Endothelial cell of umbilical vein (primary cell): ENCODE measurements at places on chromosomes 2 and 18. TPM values are rescaled to one million over a fixed set of nuclear protein-coding genes. Genes with fewer than 3 reads are reported as not detected.

GRCh38 chr2:201444746-201445465 is 6.4 kb downstream of the TRAK2 start:
- no peaks in the 10 kb centered on the region for H3K4me1 ChIP-seq
- H3K27ac ChIP-seq = no peak overlapping the region
- no peaks in the 10 kb centered on the region for H3K36me3 ChIP-seq

DNA sequence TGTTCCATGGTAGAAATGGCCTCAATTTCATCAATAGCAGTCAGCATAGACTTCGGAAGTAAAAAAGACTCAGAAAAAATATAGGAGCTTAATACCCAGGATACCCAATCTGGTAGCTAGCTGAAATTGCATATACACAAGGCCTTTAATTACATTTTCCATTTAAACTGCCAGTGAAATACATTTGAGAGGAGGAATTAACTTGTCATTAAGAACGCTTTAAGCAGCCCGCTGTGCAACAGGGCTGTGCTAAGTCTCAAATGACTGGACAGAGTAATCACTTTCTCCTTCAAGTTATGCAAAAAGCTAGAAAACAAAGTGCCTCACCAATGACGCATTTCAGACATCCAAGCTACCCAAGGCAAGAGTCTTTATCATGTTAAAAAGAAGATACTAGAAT is 558.8 kb downstream of the MBD2 start:
- H3K4me1 ChIP-seq = no peaks in the 10 kb centered on the region
- H3K4me3 ChIP-seq = no peak overlapping the region
- no peak for DNase-seq
- no peak overlapping the region for H3K27ac ChIP-seq
- H3K36me3 ChIP-seq = no peaks in the 10 kb centered on the region

DNA sequence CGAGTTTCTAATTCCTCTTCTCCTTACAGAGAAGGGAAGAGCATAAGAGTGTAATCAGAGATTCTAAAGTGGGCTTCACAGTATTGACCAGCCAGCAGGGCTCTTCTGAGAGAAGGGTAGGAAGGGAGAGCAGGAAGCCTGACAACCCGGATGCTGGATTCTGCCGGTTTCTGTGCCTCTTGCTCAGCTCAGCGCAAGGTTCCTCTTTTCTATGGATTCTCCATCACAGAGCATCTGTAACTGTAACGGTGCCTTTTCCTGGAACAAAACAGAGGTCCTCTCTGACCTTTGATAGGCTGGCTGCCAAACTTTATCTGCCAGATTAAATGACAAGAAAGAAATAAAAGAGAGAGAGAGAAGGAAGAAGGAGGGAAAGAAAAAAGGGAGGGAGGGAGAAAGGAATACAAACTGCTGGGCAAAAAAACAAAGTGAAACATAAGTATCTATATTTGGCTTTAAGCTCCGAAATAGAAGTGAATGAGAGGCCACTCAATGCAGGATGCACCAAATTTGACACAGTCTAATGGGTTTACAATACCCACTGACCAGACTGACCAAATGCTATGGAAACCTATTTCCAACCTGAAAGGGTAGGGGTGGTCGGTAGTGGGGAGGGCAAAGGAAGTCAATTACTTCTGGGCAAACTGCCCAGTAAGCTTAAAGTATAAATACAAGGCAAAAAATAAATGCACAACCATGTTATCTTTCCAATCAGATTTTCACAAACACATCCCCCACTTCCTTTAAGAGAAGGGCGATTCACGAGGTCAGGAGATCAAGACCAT is 59.2 kb downstream of the PIEZO2 start:
- DNase-seq = peak; percentile 42
- no peak overlapping the region for H3K4me3 ChIP-seq
- no peaks in the 10 kb centered on the region for H3K36me3 ChIP-seq
- no peak overlapping the region for H3K27ac ChIP-seq
- H3K27me3 ChIP-seq = peaks cover 4% of the 10 kb centered on the region

DNA sequence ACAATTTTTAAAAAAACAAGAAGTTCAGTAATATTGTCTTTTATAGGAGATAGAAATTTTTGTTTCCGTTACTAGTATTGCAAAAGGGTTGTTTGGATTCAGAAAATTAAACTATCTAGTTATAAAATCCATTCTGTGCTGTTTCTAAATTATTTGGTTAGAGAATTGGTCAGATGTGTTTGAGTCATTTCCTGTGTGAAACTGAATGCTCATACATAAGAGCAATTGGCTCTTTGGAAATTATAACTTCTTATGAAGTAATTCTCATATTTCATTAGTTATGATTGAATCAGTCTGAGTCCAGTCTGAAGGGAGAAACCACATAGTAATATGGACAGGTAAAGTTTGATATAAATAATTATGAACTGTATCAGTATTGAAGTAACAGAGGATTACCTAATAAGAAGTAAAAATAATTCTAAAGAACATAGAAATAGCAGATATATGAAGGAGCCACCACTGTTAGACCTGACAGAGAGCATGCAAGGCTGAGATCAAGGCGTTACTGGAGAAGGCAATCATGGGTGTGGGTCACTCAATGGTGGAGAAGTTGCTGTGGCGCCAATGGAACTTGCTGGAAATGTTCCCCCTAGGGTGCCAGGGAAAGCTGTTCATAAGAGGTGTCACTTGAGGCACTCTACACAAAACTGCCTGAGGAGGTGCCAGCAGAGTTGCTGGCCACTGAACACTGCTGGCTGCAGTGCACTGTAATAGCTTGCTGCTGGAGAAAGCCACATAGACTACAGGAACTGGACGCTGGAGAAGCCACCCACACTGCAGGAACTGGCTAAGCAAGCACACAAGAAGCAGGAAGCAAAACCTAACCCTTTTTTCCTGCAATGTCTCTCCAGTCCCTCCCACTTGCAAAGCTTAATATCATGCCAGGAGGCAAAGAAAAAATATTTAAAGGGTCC is 18.0 kb upstream of the FAP start:
- H3K27me3 ChIP-seq = no peaks in the 10 kb centered on the region
- H3K4me3 ChIP-seq = no peak overlapping the region
- peaks cover 14% of the 10 kb centered on the region for H3K4me1 ChIP-seq

GRCh38 chr2:216701544-216701943 is 6.2 kb upstream of the IGFBP5 start:
- no peaks in the 10 kb centered on the region for H3K4me1 ChIP-seq
- H3K36me3 ChIP-seq = no peaks in the 10 kb centered on the region
- DNase-seq = no peak
- H3K27me3 ChIP-seq = peaks cover 32% of the 10 kb centered on the region
- no peak overlapping the region for H3K4me3 ChIP-seq

DNA sequence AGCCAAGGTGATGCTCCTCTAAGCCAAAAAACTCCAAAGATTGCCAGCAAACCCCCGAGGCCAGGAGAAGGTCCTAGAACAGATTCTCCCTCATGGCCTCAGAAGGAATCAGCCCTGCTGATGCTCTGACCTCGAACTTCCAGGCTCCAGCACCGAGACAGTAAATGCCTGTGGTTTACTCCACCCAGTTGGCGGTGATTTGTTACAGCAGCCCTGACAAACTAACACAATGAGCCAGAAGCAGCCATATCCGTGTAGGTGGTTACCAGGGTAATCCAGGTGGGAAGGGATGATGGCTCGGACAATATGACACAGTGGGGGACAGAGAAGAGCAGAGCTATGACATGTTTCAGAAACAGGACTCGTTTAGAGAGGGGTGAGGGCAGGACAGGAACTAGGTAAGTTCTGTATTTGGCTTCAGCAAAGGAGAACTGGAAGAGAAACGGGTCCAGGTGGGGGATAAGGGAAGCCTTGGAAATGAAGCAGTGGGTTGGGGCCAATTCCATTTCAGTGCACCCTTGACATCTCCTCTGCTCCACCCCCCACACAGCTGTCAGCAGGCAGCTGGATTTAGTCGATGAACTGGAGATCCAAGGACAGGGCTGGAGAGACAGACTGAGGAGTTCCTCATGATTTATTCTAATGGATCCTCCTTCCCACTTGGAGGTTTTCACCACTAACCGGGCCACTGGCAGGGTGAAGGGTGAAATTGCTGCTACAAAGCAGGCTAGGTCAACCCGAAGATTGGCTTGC is 179.7 kb upstream of the SH3BP4 start:
- H3K27me3 ChIP-seq = peaks cover 5% of the 10 kb centered on the region
- no peaks in the 10 kb centered on the region for H3K36me3 ChIP-seq
- DNase-seq = no peak
- H3K4me3 ChIP-seq = no peak overlapping the region

- no peak overlapping the region for H3K4me3 ChIP-seq
- no peaks in the 10 kb centered on the region for H3K27me3 ChIP-seq
- no peaks in the 10 kb centered on the region for H3K4me1 ChIP-seq
- no peak for DNase-seq
- no peaks in the 10 kb centered on the region for H3K36me3 ChIP-seq
Observed at GRCh38 chr2:199535445-199536177, 77.9 kb upstream of the SATB2 start.

GRCh38 chr2:158127380-158127804 is 25.7 kb downstream of the UPP2 start:
- H3K27me3 ChIP-seq = no peaks in the 10 kb centered on the region
- DNase-seq = no peak
- H3K4me1 ChIP-seq = no peaks in the 10 kb centered on the region
- H3K36me3 ChIP-seq = no peaks in the 10 kb centered on the region

DNA sequence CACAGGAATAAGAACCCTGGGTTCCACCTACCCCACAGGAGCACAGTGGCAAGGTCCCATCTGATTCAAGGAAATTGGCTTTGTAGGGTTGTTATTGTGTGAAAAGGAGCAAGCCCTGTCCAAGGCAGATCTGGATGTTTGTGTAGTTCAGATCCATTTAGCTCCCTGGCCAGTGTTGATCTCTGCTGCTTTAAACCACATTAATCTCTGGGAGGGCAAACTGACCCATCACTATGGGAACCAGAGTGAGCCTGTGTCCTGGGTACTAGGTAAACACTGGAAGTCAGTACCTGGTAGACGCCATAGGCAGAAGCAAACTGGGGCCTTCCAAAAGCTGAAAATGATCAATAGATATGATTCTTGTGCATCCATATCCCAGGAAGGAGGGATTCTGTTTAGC is 271.5 kb upstream of the EPAS1 start:
- no peak overlapping the region for H3K27ac ChIP-seq
- H3K27me3 ChIP-seq = no peaks in the 10 kb centered on the region
- H3K36me3 ChIP-seq = no peaks in the 10 kb centered on the region
- H3K4me1 ChIP-seq = peaks cover 25% of the 10 kb centered on the region
- DNase-seq = no peak
- H3K4me3 ChIP-seq = no peak overlapping the region

GRCh38 chr2:197273485-197273884 is 37.1 kb downstream of the ANKRD44 start:
- no peak overlapping the region for H3K4me3 ChIP-seq
- H3K27ac ChIP-seq = no peak overlapping the region
- no peaks in the 10 kb centered on the region for H3K36me3 ChIP-seq
- no peaks in the 10 kb centered on the region for H3K4me1 ChIP-seq
- H3K27me3 ChIP-seq = no peaks in the 10 kb centered on the region
- no peak for DNase-seq

DNA sequence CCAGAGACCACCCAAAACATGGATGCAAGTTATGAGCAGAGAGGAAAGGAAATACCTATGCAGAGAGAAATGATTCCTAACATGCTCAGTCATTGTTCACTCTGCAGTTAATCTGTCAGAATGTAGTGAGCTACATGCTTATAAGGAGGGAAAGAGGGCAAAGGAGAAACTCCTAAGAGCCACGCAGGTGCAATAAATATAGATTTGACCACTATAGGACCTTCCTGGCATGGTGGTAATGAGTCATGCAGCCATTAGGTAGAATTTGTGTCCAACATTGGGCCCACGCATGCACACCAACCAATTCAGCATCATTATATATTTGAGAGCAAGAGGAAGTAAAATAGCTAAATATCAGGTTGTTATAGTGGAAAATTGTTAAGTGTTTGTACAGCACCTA is 699.9 kb downstream of the DSC3 start:
- H3K4me3 ChIP-seq = no peak overlapping the region
- no peaks in the 10 kb centered on the region for H3K4me1 ChIP-seq
- no peak for DNase-seq
- H3K27me3 ChIP-seq = no peaks in the 10 kb centered on the region
- no peak overlapping the region for H3K27ac ChIP-seq

GPAT2 gene
- polyA plus RNA-seq = 10.3 and 11.1 TPM in 2 replicates

ACVR1C gene
- 0.03 TPM in 1 of 2 replicates, not detected in the other for polyA plus RNA-seq

COPS7B gene
- polyA plus RNA-seq = 59.2 and 60.2 TPM in 2 replicates

SCN3A gene
- polyA plus RNA-seq = not detected in 2 replicates

FAM161A gene
- 0.57 and 0.81 TPM in 2 replicates for polyA plus RNA-seq

GNLY gene
- polyA plus RNA-seq = not detected in 2 replicates

HK2 gene
- polyA plus RNA-seq = 2.4 and 3.4 TPM in 2 replicates

PJVK gene
- polyA plus RNA-seq = 1.3 TPM in 2 replicates
